ENCODE measurements at places on chromosomes 12 and 14.

- no peak for DNase-seq
Measured at GRCh38 chr12:77429426-77429825, 364.1 kb upstream of the E2F7 start.

GRCh38 chr14:100836941-100837804 is 11.3 kb downstream of the MEG3 start:
- DNase-seq, result no peak

GRCh38 chr14:101446387-101446969 is 114.8 kb upstream of the DIO3 start:
- DNase-seq, result no peak

- DNase-seq, result no peak
Measured at GRCh38 chr12:104049278-104049902, 597 bp downstream of the GLT8D2 start.

GRCh38 chr12:55996201-55996714 is 818 bp upstream of the SUOX start:
- peak; percentile 62 for DNase-seq

- no peak for DNase-seq
Measured at GRCh38 chr14:105464501-105464900, 10.1 kb upstream of the CRIP2 start.

DNA sequence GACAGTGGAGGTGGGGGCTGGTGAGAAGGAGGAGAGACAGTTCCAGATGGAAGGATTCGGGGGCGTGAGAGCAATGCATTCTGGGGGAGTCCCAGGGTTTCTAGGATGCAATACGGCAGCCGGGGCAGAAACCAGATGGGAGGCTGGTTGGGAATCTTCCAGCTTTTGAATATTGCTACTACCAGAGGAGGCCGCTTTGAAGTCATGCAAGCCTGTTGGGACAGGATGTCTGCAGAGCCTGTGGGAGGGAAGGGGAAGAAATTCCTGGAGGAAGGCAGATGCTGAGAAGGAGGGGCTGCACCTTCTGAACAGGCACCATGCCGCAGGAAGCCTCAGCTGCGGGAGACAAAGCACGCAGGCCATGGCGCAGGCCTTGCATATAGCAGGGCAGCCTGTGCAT is 105.4 kb downstream of the APAF1 start:
- no peak for DNase-seq

DNA sequence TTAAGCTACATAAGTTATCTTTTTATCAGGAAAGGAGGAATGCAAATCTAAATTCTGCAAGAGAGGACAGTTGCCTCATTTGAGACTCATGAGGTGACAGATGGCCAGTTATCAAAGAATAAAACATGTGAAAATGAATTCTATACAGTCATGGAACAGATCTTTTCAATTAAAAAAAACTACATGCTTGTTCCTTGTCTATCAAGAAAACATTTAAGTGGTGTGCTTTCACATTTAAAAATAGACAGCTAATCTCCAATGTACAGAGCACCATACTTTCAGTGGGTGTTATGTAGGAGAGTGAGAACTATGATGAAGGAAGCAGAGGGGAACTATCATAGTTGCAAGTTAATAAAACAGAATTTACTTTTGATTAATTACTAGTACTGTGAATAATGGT is 76.7 kb upstream of the TTC7B start:
- no peak for DNase-seq

DNA sequence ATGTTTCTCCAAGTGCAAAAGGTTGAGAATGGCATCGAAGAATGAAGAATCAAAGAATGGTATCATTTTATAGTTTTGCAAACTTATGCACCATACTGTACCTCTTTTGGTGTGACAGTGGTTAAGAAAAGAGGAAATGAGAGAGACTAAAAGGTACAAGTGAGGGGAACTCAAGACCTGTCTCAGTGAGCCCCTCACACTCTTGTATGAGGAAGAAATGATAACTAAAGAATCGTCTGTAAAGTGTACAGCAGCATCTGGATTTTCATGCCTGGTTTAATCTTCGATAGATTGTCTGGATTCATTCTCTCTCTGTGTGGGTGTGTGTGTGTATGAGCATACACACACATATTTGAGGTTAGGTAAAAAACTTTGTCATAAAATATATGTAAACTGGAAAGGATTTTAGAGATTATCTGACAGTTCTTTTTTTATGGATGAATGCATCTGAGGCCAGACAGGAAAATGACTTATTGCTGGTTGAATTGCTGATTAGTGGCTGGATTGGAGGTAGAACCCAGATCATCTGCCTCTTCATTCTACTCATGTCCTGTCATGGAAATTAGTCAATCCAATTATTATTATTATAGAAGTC is 16.0 kb upstream of the SLC38A2 start:
- no peak for DNase-seq

DNA sequence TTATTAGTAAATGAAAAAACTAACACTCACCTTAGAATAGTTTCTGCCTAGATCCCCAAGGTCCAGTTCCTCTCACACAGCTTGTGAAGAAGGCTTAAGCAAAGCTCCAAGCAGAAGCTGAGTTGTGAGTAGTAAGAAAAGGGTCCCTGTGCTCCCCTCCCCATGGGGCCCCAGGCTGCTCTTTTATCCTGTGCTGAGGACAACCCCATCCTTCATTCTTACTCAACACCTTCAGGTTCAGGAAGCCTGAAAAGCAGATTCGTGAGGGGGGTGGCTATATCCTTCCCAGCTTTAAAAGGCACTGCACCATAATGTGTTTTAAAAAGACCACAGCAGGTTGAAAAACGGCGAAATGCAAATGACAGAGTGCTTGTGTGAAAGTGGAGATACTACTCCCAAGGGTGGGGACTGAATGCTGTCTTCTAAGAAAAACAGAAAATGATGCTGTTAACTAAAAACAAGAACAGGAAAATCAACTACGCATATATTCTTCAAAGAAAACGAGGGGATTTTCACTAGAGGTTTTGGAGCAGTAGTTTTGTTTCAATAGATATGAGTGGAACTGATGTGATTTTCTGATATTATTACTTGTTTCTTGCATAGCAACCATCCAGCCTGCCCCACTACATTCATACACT is 182.7 kb downstream of the KTN1 start:
- DNase-seq, result no peak

- peak; percentile 44 for DNase-seq
Measured at GRCh38 chr14:55446127-55446736, 5.8 kb upstream of the TBPL2 start.

DNA sequence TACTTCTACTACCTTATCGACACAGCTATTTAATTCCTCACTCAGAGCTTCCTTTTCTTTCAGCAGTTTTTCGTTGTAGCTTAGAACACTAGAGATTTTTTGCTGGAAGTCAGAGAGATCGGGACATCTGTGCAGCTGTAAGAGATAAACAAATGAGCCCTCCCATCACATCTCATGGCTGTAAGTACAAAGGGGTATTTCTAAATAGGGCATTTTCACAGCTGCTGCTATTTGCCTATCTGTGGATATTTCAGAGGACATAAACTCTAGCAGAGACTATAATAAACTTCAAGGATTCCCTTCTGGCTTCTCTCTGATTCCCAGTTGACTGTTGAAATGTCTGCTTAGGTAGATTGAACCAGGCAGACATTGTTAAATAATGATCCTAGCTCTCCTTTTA is 76.1 kb upstream of the SAV1 start:
- DNase-seq, result no peak

GRCh38 chr14:24071144-24071697 is at the start of gene CPNE6:
TSS of gene CPNE6 (plus strand) at chr14:24071562. CDS start at chr14:24072937, 1,375 bp downstream.
- DNase-seq, result no peak

DNA sequence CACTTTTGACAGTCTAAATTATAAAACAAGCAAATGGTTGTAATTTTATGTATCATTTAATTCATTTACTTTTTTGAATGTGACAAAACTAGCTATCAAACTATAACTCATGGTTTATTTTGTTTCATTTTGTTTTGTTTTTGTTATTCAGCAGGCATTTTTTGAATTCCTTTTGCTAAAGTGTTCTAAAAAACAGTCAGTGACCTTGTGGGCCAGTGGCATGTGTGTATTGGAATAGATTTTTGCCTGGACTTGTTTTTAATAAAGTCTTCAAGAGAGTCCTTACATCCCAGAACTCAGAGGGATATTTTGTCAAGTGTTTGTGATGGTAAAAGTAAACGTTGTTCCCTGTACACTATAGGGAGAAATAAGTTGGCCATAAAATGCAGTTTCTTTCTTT is 369.7 kb upstream of the SYT1 start:
- no peak for DNase-seq

DNA sequence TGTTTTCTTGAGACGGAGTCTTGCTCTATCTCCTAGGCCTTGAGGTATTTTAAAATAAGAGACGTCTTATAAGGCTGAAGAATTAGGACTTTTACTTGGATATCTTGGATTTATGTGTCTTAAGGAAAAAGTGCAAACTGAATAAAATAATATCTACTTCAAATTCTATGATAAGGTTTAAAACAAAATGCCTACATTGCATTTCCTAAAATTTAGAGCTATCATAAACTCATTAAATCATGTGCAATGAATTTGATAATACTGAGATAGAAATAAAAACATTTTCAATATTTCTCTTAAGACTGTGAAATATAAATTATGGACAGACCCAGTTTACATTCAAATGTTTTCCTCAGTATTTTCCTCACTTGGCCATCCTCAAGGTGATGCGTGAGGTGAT is 729.5 kb upstream of the LMO3 start:
- DNase-seq, result no peak

- DNase-seq, result no peak
Measured at GRCh38 chr14:99348816-99349614, 77.0 kb upstream of the BCL11B start.

DNA sequence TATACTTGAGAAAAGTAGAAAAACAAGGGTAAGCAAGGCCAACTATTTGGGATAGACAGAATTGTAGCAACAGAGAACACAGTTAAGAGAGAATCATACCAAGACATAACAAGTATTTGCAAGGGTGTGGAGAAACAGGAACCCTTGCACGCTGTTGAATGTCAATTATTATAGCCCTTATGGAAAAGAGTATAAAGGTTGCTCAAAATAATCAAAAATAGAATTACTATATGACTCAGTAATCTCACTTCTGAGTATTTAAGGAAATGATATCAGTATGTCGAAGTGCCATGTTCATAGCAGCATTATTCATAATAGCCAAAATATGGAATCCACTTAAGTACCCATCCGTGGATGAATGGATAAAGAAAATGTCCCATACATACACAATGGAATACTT is 193.3 kb downstream of the PHLDA1 start:
- DNase-seq, result no peak

DNA sequence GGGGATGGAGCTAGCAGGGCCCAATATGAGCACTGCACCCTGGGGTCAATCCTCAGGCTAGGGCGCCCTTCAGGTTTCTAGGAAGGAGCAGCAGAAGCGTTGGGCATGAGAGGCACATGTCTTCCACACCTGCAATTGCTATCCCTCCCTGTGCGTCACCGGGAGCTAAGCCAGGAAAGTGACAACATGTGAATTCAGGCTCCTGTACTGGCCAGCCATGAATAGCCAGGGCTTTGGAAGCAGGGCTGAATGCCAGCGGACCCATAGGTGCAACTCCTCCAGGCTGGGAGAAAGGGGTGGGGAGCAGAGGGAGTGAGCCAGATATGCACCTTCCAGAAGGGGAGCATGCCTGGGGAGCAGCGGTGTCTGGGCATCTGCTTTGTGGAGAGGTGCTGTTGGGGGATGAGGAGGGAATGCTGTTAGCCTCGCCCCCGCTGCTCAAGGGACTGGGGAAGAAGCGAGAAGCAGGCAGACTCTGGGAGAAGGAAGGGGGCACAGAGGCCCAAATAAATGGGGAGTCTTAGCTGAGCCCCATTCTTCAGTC is 6.1 kb downstream of the HOXC5 start:
- DNase-seq, result no peak

GRCh38 chr12:974271-974862 is 16.7 kb upstream of the ERC1 start:
- DNase-seq, result no peak

- no peak for DNase-seq
Measured at GRCh38 chr12:128790221-128790620, 33.5 kb downstream of the SLC15A4 start.
